ENCODE measurements at places on chromosomes 16 and 17.

GRCh38 chr17:40596261-40596919 lies 31.1 kb upstream of the CCR7 start:
- DNase-seq, result no peak

GRCh38 chr17:34070712-34071111 lies 184.4 kb upstream of the CCL2 start:
- DNase-seq, result no peak

DNA sequence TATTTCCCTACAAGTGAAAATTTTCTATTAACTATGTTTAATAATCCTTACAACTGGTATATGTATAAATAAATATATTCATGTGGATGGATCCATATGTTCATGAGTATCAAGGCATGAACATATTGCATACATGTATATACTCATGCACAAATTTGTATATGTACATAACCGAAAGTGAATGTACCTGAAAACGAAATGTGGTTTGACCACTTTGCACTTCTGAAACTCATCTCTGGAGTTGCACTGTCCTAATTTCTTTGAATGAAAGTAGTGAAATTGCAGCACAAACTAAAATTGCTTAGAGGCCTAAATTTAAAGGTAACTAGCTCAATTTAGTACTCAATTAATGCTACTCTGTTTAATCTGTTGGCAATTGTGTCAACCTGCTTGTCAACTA lies 27.4 kb upstream of the GNAO1 start:
- DNase-seq, result no peak

GRCh38 chr17:27076814-27077213 lies 217.1 kb upstream of the WSB1 start:
- no peak for DNase-seq

- no peak for DNase-seq
These were observed 495.6 kb upstream of the HSBP1 start for GRCh38 chr16:83312015-83312717.

- DNase-seq, result no peak
These were observed 22.3 kb downstream of the SEZ6 start for GRCh38 chr17:28983286-28984230.

GRCh38 chr17:4082136-4082924 lies 60.5 kb downstream of the ZZEF1 start:
- DNase-seq, result no peak

GRCh38 chr17:44547625-44548267 lies 9.5 kb upstream of the FZD2 start:
- DNase-seq, result no peak

GRCh38 chr17:68184141-68184571 lies 63.7 kb upstream of the AMZ2 start:
- DNase-seq, result no peak

- DNase-seq, result peak; percentile 99
These were observed at the start of gene SYNGR2 for GRCh38 chr17:78168242-78168902. TSS of gene SYNGR2 (plus strand) at chr17:78168581. CDS start at chr17:78168617, 36 bp downstream.

DNA sequence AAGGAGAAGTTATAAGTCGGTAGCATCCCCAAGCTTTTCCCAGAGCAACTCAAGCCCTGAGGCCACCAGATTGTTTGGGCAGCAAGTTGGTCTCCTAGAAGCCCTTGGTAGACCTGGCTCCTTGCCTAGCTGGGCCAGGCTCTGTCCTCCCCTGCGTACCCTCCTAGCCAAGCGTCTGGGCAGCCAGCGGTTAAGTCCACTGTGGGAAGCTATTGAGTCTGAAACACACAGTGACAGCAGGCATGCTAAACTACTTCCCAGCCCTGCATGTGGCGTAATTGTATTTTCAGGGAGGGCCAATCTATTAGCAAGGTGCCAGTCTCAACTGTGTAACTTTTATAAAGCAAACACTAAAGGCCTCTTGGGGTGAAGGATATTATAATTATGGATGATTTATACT lies 419.1 kb upstream of the RBFOX1 start:
- no peak for DNase-seq

GRCh38 chr16:52964290-52964689 lies 88.4 kb downstream of the CHD9NB start:
- no peak for DNase-seq

DNA sequence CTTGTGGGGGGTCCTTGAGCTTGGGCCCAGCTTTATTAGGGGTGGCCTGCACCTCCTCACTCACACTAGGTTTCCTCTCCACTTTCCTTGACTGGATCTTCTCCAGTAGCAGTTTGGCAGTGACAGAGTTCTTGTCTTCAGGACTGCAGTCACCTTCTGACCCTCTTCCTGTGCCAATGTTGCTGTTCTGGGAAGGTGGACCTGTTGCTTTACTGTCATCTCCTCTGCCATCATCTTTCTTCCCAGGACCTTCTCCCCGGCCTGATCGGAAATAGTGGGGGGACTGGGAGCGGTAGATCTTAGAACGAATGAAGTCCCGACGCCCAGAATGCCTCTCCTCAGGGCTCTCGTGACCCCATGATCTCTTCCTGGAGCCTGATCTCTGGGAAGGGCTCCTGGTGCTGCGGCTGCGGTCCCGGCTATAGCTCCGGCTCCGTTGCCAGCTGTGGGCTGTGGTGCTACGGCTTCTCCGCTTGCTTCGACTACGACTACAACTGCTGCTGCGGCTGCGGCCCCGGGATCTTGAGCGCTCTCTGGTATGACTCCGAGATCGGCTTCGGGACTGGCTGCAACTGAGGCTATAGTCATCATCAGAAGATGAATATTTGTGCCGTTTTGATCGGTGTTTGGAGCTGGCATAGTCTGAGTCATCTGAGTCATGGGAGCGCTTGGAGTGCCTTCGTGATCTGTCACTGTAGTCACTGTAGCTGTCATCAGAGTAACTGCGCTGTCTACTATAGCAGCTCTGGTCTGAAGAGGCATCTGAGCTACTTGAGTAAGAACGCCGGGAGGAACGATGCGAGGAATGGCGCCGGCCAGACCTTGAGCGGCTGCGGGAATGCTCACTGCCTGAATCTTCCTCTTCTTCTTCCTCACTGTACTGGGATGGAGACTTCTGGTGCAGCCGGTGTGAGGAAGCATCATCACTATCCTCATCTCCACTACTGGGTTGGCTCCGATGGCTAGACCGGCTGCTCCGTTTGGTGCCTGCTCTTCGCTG lies 9.5 kb upstream of the ITGA2B start:
- DNase-seq, result no peak

DNA sequence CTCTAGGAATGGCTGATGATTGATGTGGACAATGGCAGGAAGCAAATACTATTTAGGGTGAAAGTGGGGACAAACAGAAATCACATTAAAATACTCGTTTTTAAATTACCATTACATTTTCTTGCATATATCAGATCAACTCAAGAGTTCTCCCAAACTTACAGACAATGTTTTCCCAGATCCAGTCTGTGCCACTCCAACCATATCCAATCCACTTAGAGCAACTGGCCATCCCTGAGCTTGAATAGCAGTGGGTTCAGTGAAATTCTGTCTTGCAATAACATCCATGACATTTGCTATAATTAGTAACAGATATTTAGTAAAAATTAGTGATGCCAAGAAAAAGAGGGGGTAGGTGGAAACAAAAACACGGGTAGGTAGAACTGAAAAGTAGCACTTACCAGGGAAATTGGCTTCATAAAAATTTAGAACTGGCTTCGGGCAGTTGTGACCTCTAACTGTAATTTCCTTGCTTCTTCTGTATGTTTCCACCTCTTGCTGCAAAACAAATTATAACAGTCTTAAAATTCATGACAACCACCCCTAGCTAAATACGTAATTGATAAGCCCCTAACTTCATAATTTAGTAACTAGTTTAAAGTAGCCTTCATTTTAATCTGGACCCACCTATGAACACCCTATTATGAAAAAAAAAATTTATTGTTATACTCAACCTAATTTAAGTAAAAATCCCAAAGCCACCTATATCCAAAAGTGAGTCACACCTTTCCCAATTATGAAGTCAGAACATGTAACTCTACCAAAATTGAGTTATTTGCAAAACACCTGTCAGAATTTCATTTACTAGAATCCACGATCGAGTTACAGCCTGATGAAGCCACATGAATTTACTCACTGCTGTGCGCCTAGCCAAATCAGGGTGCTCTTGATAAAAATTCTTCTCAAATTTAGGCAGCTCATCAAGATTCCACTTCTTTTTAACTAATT lies 2.0 kb downstream of the DDX5 start:
- no peak for DNase-seq

DNA sequence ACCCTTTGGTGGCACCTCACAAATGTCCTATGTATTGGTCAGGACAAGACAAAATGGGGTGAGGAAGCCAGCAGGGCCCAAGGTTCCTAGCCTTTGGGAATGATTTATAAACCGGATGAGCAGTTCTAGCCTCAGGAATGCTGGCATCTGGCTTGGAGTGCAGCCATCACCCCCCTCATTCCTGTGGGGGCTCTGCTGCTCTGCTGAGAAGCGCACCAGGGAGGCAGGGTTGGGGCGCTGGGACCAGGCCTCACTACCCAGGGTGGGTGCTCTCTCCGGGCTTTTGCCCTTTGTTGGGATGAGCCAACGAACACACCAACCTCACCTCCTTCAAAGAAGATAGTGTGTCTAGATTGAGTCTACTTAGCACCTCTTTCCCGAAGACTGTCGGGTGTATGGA lies 39.2 kb downstream of the TMEM11 start:
- DNase-seq, result no peak

DNA sequence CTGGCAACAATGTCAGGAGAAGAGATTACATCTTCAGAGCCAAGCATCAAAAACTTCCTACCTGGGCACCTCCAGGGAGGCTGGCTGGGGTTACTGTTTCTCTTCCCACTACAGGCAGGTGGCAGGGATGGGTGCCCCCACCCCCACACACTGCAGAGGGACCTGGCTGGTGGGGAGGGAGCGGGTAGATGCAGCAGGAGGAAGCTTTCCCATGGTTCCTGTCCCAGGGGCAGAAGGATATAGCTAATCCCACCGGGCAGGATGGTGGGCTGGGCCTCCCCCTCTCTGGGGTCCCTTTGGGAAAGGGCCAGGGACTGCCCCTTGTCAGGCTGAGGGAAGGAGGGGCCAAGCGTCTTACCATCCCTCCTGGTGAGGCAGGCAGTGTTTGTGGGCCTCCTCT lies 16.7 kb upstream of the MTMR4 start:
- no peak for DNase-seq

DNA sequence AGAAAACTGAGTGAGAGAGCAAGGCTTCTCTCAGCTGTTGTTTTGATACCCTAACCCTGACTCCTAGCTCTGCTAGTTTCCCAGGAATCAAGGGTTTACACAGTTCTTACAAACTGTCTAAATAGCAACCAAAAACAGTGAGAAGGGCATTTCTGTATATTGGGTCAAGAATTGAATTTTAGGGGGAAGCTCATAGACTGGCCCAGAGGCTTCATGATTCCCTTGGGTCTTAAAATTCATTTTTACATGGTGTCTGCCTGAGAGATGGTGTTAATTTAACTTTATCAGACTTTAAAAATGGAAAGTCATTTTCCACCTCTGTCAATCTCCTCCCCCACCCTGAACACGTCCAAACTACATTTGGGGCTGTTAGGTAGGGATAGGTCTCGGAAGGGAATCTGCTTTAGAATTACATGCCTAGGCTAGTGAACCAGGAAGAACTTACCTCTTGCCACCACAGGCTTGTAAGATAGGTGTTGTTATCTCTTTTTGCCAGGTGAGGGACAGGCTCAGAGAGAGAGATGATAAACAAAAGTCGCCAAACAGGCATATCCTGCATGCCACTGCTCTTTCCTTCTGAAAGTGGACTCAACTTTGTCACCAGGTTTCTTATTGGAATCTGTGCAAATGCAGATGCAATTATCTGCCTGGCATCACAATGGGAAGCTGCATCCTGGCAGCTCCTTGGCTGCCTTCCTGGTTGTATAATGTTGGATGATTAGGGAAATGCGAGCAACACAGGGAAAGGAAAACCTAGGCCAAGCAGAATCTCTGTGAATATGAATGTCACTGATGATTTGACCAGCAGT lies 3.1 kb downstream of the PHAF1 start:
- no peak for DNase-seq

DNA sequence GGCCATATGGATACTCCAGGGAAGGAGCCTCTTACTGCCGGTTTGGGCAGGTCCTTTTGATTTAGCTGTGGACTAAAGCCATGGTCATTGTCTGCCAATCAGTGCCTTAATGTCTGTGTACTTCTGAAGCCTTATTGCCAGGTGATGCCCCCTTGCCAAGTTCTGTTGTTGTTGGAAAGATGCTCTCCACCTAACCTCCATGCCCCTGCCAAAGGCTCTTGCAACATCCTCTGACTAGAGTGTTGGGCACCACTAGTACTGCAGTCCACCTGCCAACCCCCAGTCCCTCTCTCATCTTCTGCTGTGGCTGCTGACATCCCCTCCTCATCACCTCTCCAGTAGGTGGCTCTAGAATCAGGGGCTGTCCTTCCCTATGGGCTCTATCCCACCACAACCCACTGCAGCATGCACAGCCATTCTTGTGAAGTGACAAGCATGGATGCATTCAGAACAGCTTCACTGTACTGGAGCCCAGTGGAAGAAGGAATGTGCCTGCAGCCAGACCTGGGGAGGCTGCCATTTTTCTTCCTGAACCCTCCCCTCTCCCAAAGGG lies 375.3 kb upstream of the CDH5 start:
- no peak for DNase-seq

DNA sequence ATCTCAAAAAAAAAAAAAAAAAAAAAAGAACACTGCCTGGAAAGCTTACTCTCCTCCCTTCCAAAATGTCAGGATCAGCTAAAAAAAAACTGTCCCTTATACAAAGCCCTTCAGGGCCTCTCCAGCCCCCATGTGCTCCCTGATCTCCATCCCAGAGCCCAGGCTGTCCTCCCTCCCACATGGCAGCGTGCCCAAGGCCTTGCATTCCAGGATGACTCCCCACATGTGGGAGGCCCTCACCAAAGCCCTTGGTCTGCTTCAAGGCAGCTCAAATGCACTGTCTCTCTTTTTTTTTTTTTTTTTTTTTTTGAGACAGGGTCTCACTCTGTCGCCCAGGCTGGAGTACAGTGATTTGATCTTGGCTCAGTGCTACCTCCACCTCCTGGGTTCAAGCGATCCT lies 2.3 kb downstream of the FDXR start:
- no peak for DNase-seq

DNA sequence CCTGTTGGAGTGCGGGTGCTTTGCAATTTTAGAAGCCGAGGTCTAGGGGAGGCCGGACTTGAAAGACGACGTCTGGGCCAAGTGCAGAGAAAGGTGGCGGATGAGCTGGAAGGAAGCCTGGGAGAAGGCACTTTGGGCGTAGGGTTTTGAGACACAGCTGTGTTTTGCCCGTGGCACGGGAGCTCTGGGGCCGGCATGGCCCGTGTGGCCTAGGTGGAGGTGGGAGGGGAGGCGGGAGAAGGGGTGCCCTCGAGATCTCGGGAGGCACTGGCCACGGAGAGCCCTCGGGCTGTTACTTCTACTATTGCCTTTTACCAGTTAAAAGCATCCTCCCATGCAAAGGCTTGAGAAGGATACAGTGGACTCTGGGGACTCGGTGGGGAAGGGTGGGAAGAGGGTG lies 161.9 kb downstream of the FOXL1 start:
- peak; percentile 19 for DNase-seq

GRCh38 chr16:13414154-13414553 lies 505.8 kb upstream of the ERCC4 start:
- no peak for DNase-seq

Measured in spleen (tissue), 13 donors.